ENCODE measurements at places on chromosomes 3 and 15.

DNA sequence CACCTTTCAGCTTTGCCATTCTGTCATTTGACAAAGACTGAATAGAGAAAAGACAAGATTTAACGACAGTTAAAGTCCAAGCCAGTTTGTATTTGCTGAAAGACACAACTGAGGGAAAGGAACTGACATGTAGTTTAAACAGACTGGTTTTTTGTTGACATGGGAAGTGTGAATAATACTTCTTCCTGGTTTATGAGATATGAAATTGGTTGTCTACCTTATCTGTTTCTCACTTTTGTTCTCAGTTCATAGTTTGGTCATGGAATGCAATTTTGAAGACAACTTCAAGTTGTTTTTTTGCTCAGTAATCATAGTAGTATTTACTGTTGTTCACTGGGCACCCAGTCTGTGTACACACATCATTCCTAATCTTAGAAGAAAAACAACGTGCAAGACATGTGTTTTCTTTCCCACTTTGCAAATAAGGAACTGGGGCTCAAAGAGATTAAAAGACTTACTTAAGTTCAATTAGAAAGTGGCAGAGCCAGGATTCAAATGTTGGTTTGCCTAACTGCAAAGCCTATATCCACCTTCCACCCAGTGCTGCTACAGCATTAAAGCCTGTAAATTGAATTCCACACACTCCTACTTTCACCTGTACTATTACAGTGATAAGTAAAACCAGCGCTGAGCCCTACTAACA lies 103.5 kb downstream of the LPP start:
- DNase-seq: peak; percentile 71

- no peak for DNase-seq
These were observed 183.2 kb downstream of the NEK10 start for GRCh38 chr3:27186013-27186412.

DNA sequence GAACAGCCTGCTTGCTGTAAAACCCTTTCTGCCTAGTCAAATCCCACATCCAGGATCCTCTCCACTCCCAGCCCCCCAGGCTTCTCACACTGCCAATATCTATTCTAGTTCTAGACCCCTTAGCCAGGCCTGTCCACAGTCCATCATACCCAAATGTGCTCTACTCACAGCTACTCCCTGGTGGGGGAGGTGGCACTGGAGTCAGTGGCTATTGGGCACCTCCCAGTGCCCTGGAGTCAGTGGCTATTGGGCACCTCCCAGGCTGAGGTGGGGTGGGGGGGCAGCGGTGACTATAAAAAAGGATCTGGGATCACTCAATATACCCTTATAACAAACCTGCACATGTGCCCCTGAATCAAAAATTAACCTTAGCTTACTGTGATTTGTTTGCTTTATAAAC lies 773 bp upstream of the DISP2 start:
- no peak for DNase-seq

- no peak for DNase-seq
These were observed 55.8 kb downstream of the TBC1D5 start for GRCh38 chr3:17686613-17687012.

DNA sequence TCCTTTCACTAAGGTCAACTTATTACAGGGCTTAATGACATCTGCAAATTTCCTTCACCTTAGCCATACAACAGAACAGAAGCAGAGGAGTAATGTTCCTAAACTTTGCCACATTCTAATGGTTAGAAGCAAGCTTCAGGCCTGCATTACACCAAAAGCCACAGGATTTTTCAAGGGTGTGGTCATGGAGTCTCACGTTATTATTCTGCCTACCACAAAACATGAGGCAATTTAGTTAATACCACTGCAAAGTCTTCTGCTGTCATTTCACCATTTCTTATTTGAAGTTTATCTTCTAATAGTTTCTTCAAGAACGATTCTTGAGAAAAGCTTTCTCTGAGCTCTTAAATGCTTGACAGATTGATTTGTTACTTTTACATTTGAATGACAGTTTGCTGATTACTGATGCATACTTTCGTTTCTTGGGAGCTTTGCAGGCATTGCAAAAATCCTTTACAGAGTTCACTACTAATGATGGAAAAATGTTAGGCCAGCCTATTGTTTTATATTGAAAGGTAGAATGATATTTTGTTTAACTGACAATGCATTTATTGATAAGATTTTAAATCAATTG lies 1257.1 kb downstream of the NSUN3 start:
- no peak for DNase-seq

- DNase-seq: no peak
These were observed 49.6 kb upstream of the ROPN1 start for GRCh38 chr3:124041553-124041952.

DNA sequence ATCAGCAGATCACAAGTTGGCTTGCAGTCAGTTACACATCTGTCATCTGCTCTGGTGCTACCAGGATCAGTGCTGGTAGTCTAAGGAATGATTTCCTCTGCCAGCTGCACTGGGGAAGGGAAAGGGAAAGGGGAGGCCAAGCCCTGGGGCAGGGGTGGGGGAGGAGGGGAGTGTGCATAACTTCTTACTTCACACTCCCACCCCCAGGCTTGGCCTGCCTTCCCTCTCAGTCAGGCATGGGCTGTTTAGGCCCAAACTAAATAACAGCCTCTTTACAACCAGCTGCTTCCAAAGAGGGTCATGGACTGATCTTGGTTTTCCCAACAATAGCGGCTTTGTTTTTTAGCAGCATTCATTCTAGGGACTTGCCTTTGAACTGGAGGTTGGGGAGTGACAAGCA lies 86.1 kb upstream of the PSMD6 start:
- DNase-seq: no peak

GRCh38 chr3:140180603-140181002 lies 245.6 kb downstream of the CLSTN2 start:
- no peak for DNase-seq

DNA sequence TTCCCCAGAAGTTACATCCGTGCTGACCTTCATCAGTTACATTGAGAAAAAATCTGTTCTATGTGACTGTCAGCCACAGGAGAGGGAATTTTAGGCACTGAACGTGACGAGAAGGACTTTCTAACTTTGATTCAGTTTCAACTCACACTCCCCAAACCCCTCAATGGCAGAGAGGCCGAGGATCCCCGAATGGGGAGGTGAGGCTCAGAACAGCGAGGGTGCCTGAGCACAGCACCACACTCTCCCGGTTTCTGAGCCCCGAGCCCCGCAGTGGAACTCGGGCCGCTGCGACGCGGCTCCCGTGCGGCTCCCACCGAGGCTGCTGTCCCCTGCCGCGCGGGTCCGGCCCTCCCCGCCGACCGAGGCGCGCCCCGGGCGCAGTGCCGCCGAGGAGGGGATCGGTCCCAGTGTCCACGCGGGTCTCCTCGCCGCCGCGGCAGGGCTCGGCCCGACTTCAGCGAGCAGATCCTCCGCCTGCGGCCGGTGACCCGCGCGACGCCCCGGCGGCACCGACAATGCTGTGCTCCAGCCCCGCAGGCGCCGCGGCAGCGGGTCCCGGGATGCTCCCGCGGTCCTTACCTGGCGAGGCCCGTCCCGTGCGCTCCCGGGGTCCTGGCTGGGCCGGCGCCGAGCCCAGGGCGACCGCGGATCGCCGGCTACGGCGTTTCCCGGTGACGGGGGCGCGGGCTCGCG lies 439 bp downstream of the CTXND1 start:
- no peak for DNase-seq
